Sigmoid colon (tissue), 7 donors: ENCODE measurements at places on chromosomes 2 and 18. TPM values are rescaled to one million over a fixed set of nuclear protein-coding genes. Genes with fewer than 3 reads are reported as not detected.

DNA sequence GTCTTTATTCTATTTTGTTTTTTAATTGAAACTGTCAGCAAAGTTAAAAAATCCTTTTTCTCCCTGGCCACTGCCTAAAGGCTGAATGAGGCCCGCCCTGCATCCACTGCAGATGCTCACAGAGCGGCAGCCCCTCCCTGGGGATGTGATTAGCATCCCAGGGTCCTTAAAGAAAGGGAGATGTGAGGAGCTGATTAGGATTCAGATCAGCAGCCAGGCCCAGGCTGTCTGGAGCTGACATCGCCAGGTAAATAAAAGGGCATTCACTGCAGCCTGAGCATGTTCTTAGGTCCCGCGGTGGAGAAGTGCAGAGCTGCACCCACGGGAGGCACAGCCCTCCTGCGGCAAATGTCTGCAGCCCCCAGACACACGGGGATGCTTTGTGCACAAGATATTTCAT, 83.8 kb downstream of the LONRF2 start:
- no peak overlapping the region for H3K4me3 ChIP-seq
- no peaks in the 10 kb centered on the region for H3K27me3 ChIP-seq
- no peak overlapping the region for H3K27ac ChIP-seq
- no peaks in the 10 kb centered on the region for H3K36me3 ChIP-seq
- peaks cover 10% of the 10 kb centered on the region for H3K4me1 ChIP-seq
- DNase-seq: no peak

- no peaks in the 10 kb centered on the region for H3K27me3 ChIP-seq
- DNase-seq: no peak
- no peaks in the 10 kb centered on the region for H3K36me3 ChIP-seq
- no peak overlapping the region for H3K4me3 ChIP-seq
- no peak overlapping the region for H3K27ac ChIP-seq
- H3K4me1 ChIP-seq: no peaks in the 10 kb centered on the region
Observed at GRCh38 chr2:70381235-70381634, 79.4 kb upstream of the FAM136A start.

ATP6V1B1 gene
- total RNA-seq: not detected

- peaks cover 11% of the 10 kb centered on the region for H3K4me1 ChIP-seq
- no peaks in the 10 kb centered on the region for H3K36me3 ChIP-seq
- H3K27ac ChIP-seq: no peak overlapping the region
- no peaks in the 10 kb centered on the region for H3K27me3 ChIP-seq
- no peak for DNase-seq
- no peak overlapping the region for H3K4me3 ChIP-seq
Observed at GRCh38 chr2:60560734-60561644, 7.5 kb upstream of the BCL11A start.

DNA sequence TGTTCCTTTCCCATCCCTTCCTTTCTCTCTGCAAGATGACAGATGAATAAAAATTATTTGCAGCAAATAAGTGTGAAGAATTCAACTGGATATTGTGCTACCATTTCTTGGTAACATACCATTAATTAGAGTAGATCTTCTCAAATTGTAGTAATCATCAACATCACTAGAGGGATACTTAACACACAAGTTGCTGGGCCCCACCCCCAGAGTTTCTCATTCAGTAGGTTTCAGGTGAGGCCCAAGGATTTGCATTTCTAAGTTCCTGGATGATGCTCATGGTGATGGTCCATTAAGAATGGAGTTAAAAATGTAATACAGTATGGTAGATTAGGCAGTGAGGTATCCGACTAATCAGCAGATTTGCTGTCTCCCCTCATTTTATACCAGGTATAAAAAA, 594.0 kb downstream of the ERBB4 start:
- H3K27ac ChIP-seq: no peak overlapping the region
- no peak for DNase-seq
- H3K4me3 ChIP-seq: no peak overlapping the region

- H3K27me3 ChIP-seq: no peaks in the 10 kb centered on the region
- H3K4me3 ChIP-seq: no peak overlapping the region
- DNase-seq: no peak
- H3K4me1 ChIP-seq: no peaks in the 10 kb centered on the region
- H3K36me3 ChIP-seq: peaks cover 33% of the 10 kb centered on the region
Observed at GRCh38 chr2:158624961-158625360, 168.2 kb downstream of the PKP4 start.

GRCh38 chr2:76870011-76870410, 652.2 kb downstream of the LRRTM4 start:
- H3K36me3 ChIP-seq: no peaks in the 10 kb centered on the region
- H3K4me1 ChIP-seq: no peaks in the 10 kb centered on the region
- no peak overlapping the region for H3K4me3 ChIP-seq
- no peak overlapping the region for H3K27ac ChIP-seq
- no peak for DNase-seq
- no peaks in the 10 kb centered on the region for H3K27me3 ChIP-seq

LMAN2L gene
- 23.2 TPM for total RNA-seq

- no peak overlapping the region for H3K4me3 ChIP-seq
- H3K36me3 ChIP-seq: no peaks in the 10 kb centered on the region
- no peaks in the 10 kb centered on the region for H3K27me3 ChIP-seq
- no peak for DNase-seq
Observed at GRCh38 chr2:57843158-57843557, 203.4 kb upstream of the VRK2 start.

RPRD1A gene
- 71.2 TPM for total RNA-seq

- no peaks in the 10 kb centered on the region for H3K36me3 ChIP-seq
- H3K4me3 ChIP-seq: peak overlapping the region; percentile 96
- H3K27me3 ChIP-seq: no peaks in the 10 kb centered on the region
- peaks cover 29% of the 10 kb centered on the region for H3K4me1 ChIP-seq
Observed at GRCh38 chr2:55051026-55051866, 995 bp upstream of the RTN4 start.

GRCh38 chr2:102044967-102045489, 53.3 kb downstream of the IL1R2 start:
- no peaks in the 10 kb centered on the region for H3K27me3 ChIP-seq
- no peak for DNase-seq
- H3K27ac ChIP-seq: no peak overlapping the region
- no peaks in the 10 kb centered on the region for H3K36me3 ChIP-seq
- no peak overlapping the region for H3K4me3 ChIP-seq
- peaks cover 18% of the 10 kb centered on the region for H3K4me1 ChIP-seq

GTF2A1L gene
- total RNA-seq: 30.7 TPM

PARD6G gene
- total RNA-seq: 13.0 TPM

GALNT1 gene
- total RNA-seq: 25.8 TPM

- H3K27me3 ChIP-seq: peaks cover 2% of the 10 kb centered on the region
- DNase-seq: no peak
- no peak overlapping the region for H3K4me3 ChIP-seq
- no peaks in the 10 kb centered on the region for H3K4me1 ChIP-seq
- no peak overlapping the region for H3K27ac ChIP-seq
Observed at GRCh38 chr2:133177196-133177595, 391.1 kb downstream of the NCKAP5 start.

DNA sequence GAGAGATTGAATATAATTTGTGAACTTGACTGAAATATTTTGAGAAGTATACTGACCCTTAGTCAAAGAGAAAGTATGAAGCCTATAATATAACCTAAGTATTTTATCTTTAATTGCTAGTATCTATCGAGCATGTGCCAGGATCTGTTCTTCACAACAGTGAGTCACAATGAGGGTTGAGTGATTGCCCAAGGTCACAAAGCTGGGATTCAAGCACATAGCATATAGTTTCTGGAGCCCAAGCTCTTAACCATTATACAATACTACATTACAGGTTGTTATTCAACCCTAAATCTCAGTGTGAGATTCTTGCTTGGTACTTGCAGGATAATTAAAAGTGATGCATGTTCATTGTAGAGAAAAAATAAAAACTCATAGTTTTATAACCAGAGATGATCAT, 97.2 kb downstream of the RAB3GAP1 start:
- no peak overlapping the region for H3K27ac ChIP-seq
- H3K27me3 ChIP-seq: no peaks in the 10 kb centered on the region
- H3K36me3 ChIP-seq: peaks cover 29% of the 10 kb centered on the region
- no peak for DNase-seq
- no peaks in the 10 kb centered on the region for H3K4me1 ChIP-seq

SRD5A2 gene
- total RNA-seq: not detected
